ENCODE measurements at places on chromosomes 12 and 14. TPM values are rescaled to one million over a fixed set of nuclear protein-coding genes. Genes with fewer than 3 reads are reported as not detected.

The KLRF1 gene
- polyA plus RNA-seq, result 0.49 TPM

The KRT6C gene
- not detected for polyA plus RNA-seq

The MYH7 gene
- 0.53 TPM for polyA plus RNA-seq

The KRT74 gene
- polyA plus RNA-seq, result not detected

The SERPINA9 gene
- polyA plus RNA-seq, result not detected

The RHOJ gene
- 20.8 TPM for polyA plus RNA-seq

The KRT3 gene
- not detected for polyA plus RNA-seq

The HCAR3 gene
- 0.62 TPM for polyA plus RNA-seq

The KRT2 gene
- polyA plus RNA-seq, result not detected

The RNU7-1 gene
- polyA plus RNA-seq, result not detected

The RIMBP2 gene
- polyA plus RNA-seq, result 20.9 TPM

DNA sequence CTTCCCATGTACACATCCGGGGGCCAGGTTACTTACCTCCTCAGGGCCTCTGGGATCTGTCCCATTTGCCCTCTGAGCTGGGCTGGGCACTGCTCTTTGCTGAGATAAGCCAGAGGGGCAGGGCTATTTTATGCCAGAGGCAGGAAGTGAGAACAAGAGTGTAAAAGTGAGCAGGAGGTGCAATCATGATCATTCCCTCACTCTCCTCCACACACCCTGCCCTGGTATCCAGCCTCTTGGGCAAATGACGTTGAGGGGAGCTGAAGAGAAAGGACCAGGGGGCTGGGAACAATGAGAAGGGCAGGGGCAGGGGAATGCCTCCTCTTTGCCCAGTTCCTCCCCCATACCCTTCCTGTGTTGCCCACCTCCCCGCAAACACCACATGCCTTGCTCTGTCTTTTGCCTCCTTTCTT, 4.2 kb downstream of the LPAR5 start:
- DNase-seq, result no peak

GRCh38 chr12:71719647-71720370, 33.9 kb downstream of the TMEM19 start:
- no peak for DNase-seq

DNA sequence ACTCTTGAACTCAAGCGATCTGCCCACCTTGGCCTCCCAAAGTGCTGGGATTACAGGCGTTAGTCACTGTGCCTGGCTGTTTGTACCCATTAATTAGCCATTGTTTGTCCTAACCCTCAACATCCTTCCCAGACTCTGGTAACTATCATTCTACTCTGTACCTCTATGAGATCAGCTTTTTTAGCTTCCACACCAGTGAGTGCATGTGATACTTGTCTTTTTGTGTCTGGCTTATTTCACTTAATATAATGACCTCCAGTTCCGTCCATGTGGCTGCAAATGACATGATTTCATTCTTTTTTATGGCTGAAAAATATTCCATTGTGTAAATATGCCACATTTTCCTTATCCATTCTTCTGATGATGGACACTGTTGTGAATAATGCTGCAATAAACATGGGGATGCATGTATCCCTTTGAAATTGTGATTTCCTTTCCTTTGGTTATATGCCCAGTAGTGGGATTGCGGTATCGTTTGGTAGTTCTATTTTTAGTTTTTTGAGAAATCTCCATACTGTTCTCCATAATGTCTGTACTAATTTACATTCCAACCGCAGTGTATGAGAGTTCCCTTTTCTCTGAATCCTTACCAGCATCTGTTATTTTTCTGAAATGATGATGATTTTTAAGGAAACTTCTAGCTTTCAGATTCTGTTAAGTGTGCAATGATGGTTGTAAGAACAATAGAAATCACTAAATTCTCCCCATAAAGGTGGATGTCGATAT, 6.7 kb upstream of the PPP4R3A start:
- no peak for DNase-seq

- no peak for DNase-seq
These were observed 4.9 kb downstream of the NCKAP1L start for GRCh38 chr12:54502485-54502884.

DNA sequence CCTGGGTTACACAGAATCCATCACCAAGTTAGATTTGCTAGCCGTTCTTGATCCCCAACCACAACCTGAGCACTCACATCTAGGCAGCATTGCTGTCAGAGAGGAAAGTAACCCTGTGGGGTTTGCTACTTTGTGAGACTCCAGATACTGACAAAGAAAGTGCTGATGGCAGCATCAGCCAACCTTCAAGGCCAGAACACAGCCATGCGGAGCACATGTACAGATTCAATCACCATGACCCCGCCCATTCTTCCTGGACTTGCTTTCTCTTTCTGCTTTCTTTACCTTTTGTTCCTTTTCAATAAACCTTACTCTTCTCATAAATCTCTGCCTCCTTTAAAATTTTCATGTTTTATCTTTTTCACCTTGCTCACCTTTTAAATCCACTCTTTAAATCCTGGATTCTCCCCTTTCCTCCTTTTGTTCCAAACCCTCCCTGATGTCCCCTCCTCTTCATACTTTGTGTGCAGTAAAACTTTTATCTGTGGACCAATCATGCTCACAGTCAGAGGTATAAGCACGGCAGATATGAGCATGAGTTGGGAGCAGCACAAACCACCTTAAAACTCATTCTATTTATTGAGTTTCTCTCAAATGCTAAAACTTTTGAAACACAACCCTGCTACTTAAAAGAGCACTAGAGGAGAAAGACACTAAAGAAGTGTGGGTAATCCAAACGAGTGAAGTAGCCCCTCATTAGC, 21.9 kb upstream of the CERS5 start:
- no peak for DNase-seq

- no peak for DNase-seq
These were observed 56.4 kb upstream of the ATP2A2 start for GRCh38 chr12:110224379-110225304.

DNA sequence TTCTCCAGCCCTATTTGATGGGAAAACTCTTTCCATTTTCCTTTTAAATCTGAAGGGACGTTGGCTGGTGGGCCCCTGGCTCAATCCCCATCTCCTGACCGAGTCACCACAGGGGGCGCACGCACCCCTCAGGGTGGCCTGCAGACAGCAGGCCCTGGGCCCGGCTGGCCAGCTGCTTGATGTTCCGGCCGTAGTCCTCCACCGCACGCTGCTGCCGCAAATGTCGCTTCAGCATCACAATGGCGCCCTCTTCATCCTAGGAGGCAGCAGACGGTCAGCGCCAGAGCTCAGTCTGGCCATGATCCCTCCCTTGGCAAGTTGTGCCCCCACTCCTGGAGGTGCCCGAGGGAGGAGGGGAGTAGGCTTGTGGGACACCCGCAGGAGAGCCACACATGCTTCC, 70.0 kb downstream of the PLEKHG3 start:
- no peak for DNase-seq

- no peak for DNase-seq
These were observed 22.5 kb downstream of the PARP2 start for GRCh38 chr14:20365928-20366327.

DNA sequence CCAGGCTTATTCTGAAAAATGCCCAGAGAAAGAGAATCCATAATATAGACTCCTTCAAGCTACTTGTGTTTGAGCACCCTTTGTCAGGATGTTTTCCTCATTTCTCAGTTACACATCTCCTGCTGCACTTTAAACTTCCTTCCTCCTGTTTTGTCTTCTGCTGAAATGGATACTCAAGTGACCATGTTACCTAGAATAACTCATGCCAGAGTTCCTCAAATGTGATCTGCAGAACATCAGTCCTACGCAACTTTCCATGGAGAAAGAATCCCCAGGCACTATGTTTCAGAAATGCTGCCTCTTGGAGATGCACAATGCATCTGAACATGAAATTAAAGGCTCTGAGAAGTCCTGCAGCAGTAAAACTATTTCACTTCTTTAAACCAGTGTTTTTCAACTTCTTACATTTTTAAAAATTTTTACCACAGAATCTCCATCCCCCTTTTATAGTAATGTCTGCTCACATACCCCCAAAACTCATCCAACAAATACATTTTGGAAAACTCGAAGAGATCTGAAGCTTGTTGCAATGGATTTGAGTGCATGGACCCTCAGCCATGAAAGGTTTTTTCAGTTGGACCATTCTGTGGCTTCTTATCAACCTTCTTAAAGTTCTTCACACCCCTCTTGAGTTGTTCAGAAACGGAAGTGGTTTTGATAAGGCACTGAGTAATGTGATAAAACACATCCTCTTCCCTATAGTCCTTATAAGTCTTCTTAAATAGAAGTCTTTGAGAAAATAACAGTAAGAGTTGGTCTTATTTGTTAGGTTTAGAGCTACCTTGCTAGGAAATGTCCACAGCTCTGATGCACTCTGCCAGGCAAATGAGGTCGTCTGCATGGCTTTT, 84.5 kb upstream of the KCNA1 start:
- no peak for DNase-seq

GRCh38 chr12:5682581-5682980, 250.7 kb downstream of the NTF3 start:
- no peak for DNase-seq

DNA sequence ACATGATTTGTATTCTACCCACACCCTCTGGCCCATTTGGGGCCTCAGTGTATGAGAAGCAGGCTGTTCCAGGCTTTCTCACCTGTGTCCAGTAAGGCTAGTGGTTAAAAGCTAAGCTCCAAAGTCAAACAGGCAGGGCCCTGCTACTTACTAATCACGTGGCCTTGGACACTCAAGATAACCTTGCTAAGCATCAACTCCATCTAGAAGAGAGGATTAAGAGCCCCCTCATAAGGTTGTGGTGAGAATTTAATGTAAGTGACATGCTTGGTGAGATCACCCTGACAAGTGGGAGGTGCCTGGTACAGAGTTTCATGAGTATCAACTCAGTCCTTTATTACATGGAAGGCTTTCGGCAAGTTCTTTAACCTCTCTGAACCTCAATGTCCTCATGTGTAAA, 17.8 kb downstream of the ACSM4 start:
- DNase-seq, result no peak

GRCh38 chr14:68792979-68793733, at the start of gene ZFP36L1:
Gene ZFP36L1 (minus strand): TSS chr14:68793067. CDS start chr14:68792938, 129 bp downstream.
- DNase-seq, result peak; percentile 95

DNA sequence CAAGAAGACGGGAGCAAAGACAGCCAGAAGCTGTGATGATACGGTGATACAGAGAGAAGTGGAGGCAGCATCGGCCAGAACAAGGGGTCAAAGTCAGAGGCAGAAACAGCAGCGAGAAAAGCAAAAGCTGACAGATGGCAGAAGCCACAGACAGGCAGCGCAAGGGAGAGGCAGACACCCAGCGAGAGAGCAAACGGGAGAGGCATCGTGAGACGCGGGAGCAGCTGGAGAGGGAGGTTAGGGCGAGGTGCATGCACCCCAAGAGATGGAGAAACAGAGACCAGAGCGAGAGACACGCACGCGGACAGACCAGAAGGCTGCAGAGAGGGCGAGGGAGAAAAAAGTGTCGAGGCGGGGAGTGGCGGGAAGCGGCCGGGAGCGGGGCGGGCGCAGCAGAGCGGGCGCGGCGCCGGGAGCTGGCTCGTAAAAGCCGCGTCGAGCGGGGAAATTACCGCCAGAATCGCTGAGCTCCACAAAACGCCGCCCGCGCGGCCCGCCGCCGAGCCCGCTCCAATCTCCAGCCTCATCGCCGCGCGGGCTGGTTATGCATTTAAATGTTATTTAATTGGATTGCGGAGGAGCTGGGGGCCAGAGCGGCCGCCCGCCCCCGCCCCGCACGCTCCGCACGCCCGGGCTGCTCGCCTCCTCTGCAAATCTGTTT, 15.6 kb downstream of the SMUG1 start:
- DNase-seq, result no peak

DNA sequence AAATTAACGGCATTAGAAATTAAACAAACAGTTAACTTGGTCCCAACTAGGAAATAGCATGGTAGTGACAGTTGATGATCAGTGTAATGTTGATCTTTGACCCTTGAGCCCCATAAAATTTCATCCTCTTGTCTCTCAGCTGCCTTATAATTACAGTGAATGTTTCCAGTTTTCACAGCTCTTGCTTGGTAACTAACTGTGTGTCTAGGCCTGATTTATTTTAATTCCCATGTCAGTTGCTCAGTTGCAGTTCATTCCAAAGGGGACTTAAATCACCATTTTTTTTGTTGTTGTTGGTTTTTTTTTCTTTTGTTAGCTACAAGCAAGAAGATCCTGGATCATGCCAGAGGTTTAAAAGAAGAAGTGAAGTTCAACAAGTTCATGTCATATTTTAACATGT, 1883.7 kb upstream of the FLRT2 start:
- peak; percentile 26 for DNase-seq

- DNase-seq, result no peak
These were observed 4.0 kb upstream of the MAX start for GRCh38 chr14:65106316-65106715.

DNA sequence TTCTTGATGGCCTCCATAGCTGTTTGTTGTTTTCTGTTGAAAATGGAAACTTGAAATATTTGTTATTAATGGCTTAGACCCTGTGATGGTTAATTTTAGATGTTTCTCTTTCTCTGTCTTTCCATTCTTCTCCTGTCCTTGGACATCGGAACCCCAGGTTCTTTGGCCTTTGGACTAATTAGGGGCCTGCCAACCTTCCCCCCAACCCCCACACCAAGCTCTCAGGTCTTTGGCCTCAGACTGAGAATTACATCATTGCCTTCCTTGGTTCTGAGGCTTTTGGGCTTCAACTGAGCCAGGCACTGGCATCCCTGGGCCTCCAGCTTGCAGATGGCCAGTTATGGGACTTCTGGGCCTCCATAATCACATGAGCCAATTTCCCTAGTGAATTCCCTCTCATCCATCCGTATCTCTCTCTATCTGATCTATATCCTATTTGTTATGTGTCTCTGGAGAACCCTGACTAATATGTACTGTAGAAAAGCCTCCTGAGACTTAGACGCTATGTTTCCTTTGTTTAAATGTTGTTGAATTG, 71.6 kb downstream of the FGD4 start:
- no peak for DNase-seq

- no peak for DNase-seq
These were observed 2.4 kb upstream of the DGLUCY start for GRCh38 chr14:91111443-91111842.

DNA sequence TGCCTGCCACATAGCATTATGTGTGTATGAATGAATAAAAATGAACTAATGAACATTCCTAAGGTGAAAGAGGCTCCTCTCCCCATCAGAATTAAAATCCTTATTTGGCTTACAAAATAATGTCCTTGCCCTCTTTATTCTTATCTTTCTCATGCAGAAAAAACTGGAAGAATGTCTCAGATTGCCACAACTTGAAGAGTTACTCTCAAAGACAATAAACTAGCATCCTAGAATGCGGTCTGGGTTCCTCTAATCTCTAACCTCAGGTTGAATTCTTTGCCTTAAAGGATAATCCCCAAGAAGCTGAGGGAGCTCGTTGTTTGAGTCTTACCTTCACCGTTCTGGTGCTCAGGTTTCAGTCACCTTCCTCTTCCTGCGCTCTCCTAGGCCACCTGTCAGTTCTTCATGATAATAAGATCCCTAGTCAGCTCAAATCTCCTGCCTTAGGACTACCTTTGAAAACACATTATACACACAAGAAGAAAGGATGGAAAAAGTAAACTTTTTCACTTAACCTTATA, 147.1 kb downstream of the PHLDA1 start:
- no peak for DNase-seq

GRCh38 chr12:22333186-22333712, 1.3 kb downstream of the ST8SIA1 start:
- DNase-seq, result no peak

- no peak for DNase-seq
These were observed 130.2 kb upstream of the LRFN5 start for GRCh38 chr14:41476526-41476925.

GRCh38 chr12:68290126-68290525, 36.7 kb upstream of the IL22 start:
- no peak for DNase-seq

- DNase-seq, result no peak
These were observed 1.2 kb upstream of the MED13L start for GRCh38 chr12:116278667-116279066.
